AML-193 (cell line): ENCODE measurements at places on chromosomes 3 and 15.

DNA sequence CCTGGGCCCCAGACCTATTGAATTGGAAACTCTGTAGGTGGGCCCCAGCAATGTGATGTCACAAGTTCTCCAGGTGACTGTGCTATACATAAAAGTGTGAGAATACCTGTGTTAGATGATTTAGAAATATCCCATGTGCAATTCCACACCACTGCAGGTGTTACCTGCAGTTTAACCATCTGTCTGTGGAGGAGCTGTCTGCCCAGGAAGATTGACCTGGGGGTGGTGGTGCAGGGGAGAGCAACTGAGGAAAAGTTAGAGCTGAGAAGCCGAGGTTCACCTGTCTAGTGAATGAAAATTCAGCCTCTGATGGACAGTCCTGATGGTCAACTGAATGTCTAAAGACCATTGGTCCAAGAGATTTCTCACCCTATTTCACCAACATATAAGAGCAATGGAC, 132.2 kb upstream of the SLC24A5 start:
- DNase-seq = no peak

DNA sequence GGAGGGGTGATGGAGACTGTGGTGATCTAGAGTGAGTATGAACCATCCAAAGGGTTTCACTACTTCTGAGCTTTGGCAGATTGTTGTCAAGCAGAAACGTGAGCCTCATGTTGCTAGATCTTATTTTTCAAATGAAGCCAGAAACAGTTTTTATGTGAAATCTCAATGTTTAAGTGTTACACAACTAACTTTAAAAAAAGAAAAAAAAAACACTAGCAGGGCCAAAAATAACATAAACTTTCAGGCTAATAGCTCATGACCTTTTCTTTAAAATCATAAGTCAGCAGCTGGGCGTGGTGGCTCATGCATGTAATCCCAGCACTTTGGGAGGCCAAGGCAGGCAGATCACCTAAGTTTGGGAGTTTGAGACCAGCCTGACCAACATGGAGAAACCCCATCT, 2.1 kb upstream of the HTR3D start:
- no peak for DNase-seq

GRCh38 chr15:38696109-38696727, 131.6 kb upstream of the RASGRP1 start:
- DNase-seq = no peak

- peak; percentile 47 for DNase-seq
Measured at GRCh38 chr3:122092460-122093165, 37.5 kb downstream of the CD86 start.

GRCh38 chr15:100928632-100929280, 9.6 kb downstream of the LRRK1 start:
- no peak for DNase-seq

GRCh38 chr15:79756365-79756764, 140.4 kb downstream of the MTHFS start:
- no peak for DNase-seq

GRCh38 chr15:70348226-70348543, 250.5 kb upstream of the TLE3 start:
- no peak for DNase-seq

- DNase-seq = peak; percentile 3
Measured at GRCh38 chr3:40504636-40505430, 1.0 kb upstream of the ZNF620 start.

DNA sequence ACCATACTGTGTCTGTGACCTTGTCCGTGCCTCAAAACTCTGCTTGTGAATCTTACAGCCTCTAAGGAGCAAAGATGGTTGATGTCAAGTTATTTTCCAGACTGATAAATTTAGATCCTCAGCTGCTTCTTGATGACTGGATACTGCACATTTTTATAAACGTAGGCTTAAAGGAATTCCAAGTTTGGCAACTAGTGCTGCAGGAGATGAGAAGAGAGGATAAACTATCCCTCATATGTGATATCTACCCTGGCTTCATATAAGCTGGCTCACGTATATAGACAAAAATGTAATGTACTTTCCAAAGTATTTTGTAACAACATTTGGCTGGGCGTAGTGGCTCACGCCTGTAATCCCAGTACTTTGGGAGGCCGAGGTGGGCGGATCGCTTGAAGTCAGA, 89.6 kb downstream of the GMPS start:
- no peak for DNase-seq

DNA sequence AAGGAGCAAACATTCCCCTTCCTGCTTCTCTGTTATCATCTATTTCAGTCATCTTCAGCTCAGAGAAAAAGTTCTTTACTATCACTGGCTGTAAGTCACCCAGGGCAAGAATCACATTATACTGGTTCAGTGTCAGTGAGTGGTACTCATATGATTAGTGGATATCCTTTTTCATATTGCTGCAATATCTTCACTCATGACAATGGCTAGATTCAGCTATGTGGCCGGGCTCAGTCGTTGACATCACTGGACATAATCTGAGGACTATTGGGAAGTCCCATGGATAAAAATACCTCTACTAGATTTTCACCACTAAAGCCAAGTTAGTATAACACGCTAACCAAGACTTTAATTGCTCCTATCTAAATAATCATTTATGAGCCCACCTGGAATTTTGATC, 91.3 kb upstream of the UBE2E2 start:
- no peak for DNase-seq

DNA sequence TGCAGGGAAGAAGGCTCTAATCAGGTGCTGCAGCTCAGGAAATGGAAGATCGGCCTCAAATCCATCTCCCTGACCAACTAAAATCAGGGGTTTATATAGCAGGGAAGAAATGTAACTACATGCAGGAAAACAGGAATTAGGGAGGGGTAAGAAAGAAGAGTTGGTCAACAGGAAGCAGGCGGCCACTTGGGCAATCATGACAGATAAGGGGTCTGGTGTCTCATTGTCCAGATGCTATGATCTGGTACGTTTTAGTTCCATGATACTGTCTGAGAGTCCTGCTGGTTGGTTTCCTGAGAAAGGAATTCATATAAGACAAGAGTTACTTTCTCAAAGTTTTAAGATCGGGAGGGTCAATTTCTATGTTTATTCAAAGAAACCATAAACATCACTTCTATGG, 24.2 kb downstream of the KATNBL1 start:
- DNase-seq = no peak

- DNase-seq = peak; percentile 39
Measured at GRCh38 chr3:132730891-132731580, 8.8 kb upstream of the NPHP3 start.

DNA sequence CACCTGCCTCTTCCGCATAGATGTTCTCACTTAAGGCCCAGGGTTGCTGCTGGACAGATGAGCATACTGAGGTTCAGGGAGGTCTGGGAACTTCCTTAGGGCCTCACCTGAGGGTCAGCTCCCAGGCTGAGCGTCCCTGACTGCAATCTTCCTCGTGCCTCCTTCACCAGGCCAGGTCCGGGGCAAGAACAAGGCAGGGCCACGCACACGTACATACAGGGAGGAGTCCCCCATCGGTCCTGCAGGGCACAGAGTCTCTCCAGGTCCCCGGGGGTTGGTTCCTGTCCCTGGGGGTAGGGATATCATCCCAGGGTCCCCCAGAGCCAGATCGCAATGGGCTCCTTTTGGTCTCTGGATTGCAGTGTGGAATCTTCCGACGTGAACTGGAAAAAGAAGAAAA, 130.1 kb downstream of the LRRK1 start:
- DNase-seq = no peak

DNA sequence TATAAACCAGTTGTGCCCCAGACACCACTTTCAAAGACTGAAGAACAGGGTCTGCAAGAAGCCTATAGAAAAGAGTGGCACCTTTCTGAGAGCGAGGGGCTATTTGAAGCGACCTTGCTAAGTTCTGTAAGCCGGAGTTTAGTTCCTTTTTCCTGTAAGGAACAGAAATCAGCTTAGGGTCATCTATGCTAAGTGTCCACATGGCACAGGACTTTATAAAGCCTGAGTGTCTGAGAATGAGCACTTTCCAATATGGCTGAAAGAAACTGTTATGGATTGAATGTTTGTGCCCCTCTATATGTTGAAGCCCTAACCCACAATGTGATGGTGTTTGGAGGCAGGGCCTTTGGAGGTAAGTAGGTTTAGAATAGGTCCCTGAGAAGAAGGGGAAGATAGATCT, 4.0 kb upstream of the A4GNT start:
- DNase-seq = no peak

GRCh38 chr3:59450946-59451763, 401.3 kb upstream of the CFAP20DC start:
- DNase-seq = no peak

DNA sequence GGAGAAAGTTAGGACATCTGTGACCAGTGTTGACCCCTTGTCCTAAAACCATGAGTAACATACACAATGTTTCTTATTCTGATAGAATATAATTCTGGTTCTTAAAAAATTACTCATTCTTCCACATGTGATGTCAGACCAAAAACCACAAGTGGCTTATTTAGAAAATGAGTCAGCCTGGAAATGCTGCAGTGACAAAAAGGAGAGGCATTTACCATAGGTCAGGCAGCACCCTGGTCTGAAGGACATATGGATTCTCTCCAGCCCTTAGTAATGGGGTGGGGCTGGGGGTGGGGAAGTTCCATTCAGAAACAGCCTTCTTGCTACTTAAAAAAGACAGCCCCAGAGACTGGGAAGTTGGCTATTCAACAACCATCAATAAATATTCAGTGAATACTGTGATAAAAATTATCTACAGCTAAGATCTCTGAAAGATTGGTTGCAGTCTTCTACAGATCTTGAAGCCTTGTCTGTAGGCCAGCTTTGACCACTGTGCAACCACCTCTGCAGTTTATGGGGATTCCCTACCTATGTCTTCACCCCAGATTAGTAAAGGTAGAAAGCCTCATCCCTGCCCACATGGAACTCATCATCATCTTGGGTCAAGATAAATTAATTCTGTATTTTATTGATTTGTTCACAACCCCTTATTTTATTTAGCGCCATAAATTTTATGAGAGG, 34.9 kb upstream of the TIMP4 start:
- DNase-seq = peak; percentile 88

DNA sequence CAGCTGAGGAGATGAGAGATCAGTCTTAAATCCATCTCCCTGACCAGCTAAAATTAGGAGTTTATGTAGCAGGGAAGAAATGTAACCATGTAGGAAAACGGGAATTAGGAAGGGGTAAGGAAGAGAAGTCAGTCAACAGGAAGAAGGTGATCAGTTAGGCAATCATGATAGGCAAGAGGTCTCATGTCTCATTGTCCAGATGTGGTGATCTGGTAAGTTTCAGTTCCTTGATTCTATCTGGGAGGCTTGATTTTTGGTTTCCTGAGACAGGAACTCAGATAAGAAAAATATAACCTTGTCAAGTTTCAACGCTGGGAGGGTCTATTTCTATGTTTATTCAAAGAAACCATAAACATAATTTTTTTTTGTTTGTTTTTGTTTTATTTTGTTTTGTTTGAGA, 40.3 kb upstream of the TBC1D5 start:
- DNase-seq = no peak

DNA sequence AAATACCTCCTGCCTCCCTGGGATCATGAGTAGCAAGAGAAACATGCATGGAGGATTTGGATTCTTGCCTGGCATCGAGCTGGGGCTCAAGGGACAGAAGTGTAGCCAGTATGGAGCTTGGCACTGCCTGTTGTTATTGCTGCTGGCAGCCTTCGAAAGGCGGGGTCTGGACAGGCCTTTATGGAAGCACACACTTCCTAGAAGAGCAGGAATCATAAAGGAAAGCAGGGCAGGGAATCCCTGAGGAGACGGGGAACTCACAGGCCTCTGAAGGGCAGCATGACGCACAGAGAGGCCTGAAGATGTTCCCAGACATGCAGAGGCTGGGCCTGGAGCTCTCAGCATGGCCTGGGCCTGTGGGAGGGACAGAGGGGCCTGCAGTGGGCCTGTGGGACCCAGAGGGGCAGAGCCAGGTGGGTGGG, 18.6 kb upstream of the SLC41A3 start:
- DNase-seq = no peak

- no peak for DNase-seq
Measured at GRCh38 chr3:194273743-194274310, 77.3 kb downstream of the CPN2 start.

GRCh38 chr3:64049136-64049535, 25.8 kb upstream of the PSMD6 start:
- DNase-seq = no peak

GRCh38 chr3:129036222-129037092, 24.1 kb upstream of the GP9 start:
- no peak for DNase-seq

DNA sequence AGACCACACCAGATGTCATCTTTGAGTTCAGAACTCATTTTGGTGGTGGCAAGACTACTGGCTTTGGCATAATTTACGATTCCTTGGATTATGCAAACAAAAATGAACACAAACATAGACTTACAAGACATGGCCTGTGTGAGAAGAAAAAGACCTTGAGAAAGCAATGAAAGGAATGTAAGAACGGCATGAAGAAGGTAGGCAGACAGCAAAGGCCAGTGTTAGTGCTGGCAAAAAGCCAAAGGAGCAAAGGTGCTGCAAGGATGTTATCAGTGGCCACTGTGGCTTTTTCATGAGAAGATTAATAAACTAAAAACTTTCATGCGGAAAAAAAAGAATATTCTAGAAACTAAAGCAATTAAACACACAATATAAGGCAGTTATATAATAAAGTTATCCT, 21.9 kb downstream of the AAGAB start:
- no peak for DNase-seq

DNA sequence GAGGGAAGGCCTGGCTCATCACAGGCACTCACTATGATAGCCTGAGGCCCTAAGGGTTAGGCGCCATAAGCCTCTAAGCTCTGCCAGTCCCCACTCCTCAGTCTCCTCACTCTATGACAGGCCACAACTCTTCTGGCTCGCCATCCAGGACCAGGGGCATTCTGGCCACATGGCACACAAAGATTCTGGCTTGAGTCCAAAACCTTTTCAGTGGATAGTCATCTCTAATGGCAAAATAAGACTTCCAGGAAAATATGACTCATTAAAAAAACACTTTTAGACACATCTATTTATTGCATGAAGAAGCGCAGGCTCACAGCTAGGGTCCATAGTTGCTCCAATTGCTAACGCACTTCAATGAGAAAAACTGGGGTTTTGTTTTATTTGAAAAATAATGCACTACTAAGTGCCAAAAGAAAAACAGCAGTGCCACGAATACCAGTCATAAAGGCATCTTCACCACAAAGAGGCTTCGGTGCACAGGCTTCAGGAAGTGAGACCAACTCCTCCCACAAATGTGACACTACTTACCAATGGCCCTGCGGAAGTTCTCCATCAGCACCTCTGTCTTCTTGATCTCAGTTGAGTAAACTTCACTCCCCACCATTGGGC, 11.1 kb downstream of the RUVBL1 start:
- DNase-seq = no peak

DNA sequence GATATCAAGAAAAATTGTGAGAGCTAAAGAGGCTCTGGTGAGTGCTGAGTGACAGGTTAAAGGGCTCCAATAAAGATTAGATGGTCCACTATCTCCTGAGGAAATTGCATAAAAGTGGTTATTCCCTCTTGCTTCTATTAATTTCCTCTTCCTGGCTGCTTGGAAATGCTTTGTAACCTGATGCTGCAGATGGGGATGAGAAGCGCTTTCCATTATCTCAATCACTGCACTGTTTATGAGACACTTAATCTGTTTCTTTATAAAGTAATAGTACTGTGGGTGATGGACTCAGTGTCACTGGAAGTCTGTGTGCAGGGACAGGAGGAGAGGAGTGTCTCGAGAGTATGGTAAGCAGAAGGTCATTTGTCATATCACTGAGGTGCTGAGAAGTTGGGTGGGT, 305.3 kb downstream of the EPHB1 start:
- DNase-seq = no peak
